Activated naive CD8-positive, alpha-beta T cell treated with anti-CD3 and anti-CD28 coated beads for 36 hours (primary cell): ENCODE measurements at places on chromosomes 12 and 14.

DNA sequence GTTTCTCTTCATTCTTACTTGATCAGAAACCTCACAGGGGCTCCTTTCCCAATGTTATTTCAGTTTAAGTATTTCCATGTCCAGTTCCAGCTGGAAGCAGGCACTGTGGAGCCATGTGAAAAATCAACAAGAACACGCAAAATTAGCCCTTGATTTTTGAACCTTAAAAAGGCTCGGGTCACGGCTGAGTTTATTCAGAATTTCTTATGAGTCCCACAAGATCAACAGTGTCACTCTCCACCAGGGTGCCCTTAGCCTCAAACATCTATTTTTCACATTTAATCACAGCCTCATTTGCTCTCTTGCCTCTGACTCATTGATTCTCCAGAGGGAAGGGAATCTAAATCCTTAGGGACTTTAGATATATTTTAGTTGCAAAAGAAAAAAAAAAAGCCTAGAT is 157.7 kb upstream of the AVPR1A start:
- DNase-seq: no peak

GRCh38 chr12:131779027-131779426 is 49.2 kb upstream of the MMP17 start:
- DNase-seq: no peak

DNA sequence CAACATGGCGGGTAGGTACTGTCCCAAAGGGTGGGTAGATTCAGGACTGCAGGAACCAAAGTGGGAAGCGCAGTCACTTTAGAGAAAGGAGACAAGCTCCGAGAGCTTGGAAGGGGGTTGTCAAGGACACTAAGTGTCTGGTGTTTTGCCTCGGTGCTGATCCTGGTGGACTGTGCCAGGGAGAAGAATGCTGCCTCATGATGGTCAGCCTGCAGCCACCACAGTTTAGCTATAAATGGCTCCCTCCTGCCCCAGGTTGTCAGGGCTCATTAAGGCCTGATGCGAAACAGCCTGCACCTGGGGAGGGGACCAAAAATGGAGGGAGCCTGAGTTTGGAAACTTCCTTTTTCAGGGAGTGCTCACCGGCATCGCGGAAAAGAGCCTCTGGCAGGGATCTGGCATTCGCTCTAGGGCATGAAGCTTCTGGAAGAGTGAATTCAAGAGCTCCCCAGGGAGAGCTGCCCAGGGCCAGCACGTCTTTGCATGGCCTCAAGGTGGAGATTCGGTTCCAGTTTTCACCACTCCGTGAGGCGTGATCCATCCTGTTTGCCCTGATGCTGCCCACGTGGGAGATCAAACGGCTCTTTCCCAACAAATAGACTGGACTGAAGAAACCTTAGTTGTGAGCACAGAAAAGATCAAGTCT is 164.0 kb downstream of the FOXN3 start:
- DNase-seq: no peak

DNA sequence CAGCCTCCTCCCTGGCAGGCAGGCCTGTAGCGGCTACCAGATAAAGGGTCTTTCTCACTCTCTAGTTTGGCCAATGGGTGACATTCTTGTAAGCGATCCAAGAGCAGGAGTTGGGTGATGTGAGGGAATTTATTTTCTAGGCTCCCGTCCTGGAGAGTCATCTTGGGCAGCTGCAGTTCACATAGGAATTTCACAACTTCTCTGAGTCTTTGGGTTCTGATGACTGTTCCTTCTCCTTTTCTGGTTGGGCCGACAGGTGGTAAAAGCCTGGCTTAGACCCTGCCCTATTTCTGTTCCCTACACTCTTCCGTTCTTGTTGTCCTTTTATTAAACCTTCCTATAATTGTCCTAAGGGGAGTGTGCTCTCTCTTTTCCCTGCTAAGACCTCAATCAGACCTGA is 42.6 kb upstream of the POC1B start:
- DNase-seq: no peak

GRCh38 chr12:967641-968040 is 18.1 kb upstream of the RAD52 start:
- no peak for DNase-seq

DNA sequence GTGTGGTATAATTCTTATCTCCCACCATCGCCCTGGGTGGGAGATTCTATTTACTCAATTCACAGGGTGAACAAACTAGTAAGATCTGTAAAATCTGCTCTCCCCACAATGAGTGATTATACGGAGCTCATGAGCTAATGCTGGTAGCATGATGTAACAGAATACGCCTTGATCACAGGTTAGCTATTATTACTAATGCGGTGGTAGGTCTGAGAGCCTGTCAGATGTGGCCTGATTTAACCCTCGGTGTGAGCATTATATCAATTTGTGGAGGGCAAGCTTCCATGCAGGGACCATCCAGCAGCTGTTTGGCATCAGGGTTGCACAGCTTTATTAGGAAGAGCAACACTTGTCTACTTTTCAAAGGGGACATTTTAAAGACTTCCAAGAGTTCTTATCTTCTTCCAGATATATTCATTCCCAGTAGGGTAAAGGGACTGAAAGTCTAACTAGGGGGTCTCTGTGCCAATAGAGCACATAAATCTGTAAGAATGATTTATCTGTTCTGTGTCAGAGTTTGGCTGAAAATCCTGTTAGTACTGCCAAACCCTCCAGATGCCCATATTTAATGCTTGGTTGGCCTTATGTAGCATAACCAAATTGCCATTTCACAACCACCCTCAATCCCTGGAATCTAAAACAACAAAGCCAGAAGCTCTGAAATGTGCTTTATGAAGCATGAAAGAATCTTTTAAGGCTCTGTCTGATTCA is 18.7 kb downstream of the TSHR start:
- no peak for DNase-seq

- no peak for DNase-seq
Measured at GRCh38 chr12:42473130-42473529, 116.4 kb downstream of the PRICKLE1 start.

- no peak for DNase-seq
Measured at GRCh38 chr12:124086299-124086898, 113.4 kb downstream of the ZNF664 start.
